ENCODE measurements at places on chromosomes 6 and 20.
A peak's percentile ranks its signal among the peaks of the same experiment; 100 is the strongest.

GRCh38 chr6:33628401-33628964 is 7.4 kb downstream of the ITPR3 start:
- DNase-seq: no peak

GRCh38 chr20:17969278-17969883 is 563 bp downstream of the MGME1 start:
- DNase-seq: peak; percentile 55

DNA sequence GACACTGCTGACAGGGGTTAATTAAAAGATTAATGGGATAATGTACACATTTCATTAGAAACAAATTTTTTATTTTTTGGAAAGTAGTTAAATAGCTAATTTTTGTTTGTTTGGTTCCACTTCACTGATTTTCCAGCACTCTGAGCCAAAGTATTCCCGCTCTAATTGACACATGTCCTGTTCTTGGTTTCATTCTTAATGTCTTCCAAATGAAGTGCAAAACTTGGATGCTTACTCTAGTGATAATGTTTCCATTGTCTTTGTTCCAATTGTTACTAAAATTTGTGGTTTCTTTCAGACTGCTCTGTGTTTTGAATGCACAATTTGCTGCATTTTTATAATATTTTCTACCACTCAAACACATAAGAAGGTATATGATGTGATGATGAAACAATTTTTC is 794.3 kb downstream of the PHF3 start:
- DNase-seq: no peak

DNA sequence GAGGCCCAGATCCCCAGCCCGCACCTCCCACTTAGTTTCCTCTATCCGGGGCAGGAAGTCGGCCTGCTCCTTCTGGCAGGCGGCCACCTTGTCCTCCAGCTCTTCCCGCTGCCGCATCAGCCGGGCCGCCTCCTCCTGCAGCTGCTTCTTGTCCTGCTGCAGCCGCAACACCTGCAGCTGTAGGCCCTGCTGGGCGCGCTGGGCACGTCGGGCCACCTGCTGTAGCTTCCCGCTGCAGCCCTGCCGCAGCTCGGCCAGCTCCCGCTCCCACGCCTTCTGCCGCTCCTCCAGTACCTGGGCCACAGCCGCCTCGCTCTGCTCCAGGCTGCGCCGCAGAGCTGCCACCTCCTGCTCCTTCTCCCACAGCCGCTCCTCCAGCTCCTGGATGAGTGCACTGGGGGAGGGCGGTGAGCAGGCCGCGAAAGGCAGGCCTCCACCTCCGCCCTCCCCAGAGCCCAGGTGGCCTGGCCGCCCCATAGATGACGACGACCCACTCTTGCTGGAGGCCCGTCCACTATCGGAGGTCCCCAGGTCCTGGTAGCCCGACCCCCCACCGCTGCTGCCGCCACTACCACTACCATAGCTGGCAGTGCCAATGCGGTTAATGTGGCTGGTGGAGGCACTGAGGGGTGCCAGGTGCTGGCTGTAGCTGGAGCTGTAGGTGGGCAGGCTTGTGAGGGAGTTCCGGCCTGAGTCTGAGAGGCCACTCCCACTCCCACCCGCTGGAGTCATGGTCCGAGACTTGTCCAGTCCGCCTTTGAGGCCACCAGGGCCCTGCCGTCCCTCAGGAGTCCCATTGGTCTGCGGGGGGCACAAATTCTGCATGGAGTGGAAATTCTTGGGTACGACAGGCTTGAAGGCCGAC is 6.0 kb upstream of the FASTKD5 start:
- no peak for DNase-seq

- DNase-seq: no peak
These were observed 76.9 kb downstream of the NCOA3 start for GRCh38 chr20:47578543-47578942.

DNA sequence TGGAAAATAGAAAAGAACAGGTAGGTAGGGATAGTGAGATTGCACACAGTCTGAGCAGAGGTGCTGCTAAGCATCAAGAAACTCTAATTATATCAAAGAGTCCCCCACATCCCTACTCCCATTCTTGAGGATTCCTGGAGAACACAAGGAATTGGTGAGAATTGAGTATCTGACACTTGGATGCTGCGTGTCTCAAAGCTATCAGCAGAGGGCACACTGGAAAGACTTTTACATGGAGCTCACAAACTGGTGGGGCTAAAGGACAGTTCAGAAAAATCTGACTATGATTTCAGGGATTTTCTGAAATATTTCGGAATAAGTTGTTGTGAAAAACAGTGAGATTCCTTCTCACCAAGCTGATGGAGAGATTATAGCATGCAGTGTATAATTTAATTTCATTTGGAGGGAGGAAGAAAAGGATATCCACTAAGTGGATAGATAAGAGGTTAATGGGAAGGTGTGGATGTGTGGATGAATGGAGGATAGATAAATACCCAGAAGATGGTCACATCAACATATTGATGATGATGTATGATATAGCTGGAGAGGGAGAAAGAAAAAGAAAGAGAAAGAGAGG is 215.4 kb upstream of the DEFB112 start:
- no peak for DNase-seq

DNA sequence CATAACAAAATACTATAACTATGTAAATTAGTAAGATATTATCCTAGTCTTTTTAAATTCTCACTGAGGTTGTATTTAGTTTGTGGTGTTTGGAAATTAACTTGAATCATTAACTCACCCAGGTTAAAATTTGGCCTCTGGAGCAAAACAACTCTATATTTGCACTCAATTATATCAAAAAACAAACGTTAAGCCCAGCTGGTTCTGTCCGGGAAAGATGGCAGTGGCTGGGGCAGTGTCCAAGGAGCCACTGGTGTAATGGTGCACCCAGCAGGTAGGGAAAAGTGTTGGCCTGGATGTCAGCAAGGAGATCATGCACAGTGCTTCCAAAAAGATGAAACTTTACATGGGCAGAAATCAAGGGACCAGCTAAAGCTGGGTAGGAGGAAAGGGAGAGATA is 285.3 kb upstream of the CITED2 start:
- DNase-seq: no peak

GRCh38 chr6:111628142-111628850 is 22.6 kb upstream of the TRAF3IP2 start:
- no peak for DNase-seq

- DNase-seq: no peak
These were observed 54.7 kb upstream of the SYNJ2 start for GRCh38 chr6:157927011-157927410.

GRCh38 chr6:159490298-159490937 is 202.6 kb downstream of the SOD2 start:
- no peak for DNase-seq

DNA sequence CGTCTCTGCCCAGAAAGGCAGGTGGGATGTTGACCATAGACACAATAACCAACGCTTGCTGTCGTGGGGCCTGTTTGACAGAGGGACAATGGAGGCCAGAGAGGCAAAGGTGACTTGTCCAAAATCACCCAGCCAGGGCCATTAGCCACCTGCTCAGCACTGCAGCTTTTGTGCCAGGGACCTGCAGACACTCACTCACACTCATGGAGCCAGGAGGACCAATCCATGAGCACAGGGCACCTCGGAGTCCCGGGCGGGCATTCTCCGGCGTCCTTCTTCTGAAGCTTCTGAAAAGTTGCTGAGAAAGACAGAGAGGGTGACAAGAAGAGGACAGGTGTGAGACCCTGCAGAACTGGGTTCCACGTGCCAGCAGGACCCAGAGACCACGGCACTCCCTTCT is 45.4 kb upstream of the SLCO4A1 start:
- no peak for DNase-seq

- DNase-seq: no peak
These were observed 20.5 kb downstream of the RFPL4B start for GRCh38 chr6:112367628-112368027.

- DNase-seq: no peak
These were observed 183.7 kb upstream of the JAG1 start for GRCh38 chr20:10857352-10858070.

GRCh38 chr20:59081036-59081435 is 38.5 kb upstream of the PRELID3B start:
- DNase-seq: no peak

DNA sequence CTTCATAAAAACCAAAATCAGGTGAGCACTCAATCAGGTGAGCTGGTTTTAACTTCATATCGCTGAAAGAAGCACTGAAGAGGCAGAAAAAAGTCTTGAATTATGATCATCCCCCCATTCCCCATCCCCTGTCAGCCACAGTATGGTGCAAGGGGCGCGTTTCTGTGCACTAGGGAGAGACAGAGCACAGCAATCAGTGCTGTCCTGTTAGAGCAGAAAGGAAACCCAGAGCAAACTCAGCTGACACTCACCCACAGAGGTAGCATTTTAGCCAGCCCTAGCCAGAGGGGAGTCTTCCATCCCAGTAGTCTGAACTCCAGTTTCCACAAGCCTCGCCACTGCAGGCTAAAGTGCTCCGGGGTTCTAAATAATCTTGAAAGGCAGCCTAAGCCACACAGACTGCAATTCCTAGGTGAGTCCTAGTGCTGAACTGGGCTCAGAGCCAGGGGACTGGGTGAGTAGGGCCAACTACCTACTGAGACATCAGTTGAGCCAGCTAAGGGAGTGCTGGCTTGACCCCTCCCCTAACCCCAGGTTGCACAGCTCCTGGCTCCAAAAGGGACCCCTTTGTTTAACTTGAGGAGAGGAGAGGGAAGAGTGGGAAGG is 1352.6 kb upstream of the GJE1 start:
- no peak for DNase-seq

DNA sequence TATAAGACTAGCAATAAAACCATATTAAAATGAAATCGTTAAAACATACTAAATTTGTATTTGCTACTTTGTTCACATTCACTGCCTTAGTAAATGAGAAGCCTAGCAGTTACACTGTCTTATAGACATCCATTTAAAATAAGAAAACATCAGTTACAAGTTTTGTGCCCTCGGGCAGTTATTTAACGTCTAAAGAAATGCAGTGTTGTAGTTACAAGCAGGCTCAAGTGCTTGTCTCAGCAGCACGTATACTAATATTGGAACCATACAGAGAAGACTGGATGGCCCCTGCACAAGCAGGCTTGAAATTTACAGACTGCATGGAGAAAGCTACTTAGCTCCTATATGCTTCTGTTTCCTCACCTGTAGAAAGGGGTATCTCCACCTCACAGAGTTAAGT is 93.1 kb downstream of the HACE1 start:
- no peak for DNase-seq

DNA sequence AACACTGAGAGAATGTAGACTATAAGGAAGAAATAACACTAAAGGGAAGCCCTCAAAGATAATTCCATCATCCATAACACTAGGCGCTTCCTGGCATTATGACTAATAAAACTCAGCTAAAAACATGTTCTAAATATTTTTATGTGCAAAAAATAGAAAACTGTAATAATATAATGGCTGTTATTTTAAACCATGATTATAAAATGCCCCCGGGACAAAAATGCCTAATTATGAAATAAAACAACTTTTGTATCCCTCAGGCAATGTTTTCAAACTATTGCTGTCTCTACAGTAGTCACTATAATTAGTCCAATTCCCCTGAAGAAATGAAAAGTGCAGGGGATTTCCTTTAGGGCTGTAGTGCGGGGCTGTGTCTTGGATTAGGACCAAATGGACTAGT is 242.4 kb downstream of the RNF144B start:
- DNase-seq: no peak

DNA sequence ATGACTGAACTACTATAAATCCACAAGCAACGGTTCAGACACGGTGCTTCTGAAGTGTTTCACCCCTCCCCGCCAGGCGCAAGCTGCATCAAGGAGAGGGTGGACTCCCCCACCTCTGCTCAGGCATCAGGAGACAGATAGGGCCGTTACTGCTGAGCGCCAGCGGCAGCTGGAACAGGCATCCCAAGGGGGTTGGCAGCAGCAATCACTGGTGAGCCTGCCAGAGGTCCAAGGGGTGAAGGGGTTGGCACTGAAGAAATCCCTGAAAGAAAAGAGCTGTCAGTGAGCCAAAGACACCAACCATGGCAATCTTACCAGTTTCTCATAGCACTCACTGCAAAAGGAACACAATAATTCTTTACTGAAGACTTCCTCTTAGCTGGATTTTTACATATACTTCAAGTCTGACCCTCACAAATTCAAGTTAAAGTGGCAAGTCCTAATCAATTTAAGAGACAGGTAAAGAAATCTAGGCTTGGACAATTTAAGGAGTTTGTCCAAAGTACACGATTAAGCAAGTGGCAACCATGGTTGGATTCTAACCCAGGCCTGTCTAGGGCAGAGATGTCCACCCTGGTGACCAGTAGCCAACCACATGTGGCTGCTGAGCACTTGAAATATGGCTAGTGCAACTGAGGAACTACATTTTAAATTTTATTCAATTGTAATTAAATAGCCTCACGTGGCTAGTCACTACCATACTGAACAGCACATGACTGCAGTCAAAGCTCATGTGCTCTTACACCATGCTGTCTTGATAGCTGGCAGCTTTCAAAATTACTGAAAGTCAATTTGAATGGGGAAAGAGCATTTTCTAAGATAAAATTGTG is 21.7 kb upstream of the TBC1D20 start:
- no peak for DNase-seq

- DNase-seq: no peak
These were observed 815.5 kb upstream of the SLC35B3 start for GRCh38 chr6:9250852-9251251.

GRCh38 chr6:170269846-170270541 is 20.9 kb downstream of the DLL1 start:
- DNase-seq: no peak

GRCh38 chr6:7050872-7051779 is 56.6 kb upstream of the RREB1 start:
- peak; percentile 41 for DNase-seq

GRCh38 chr6:35296931-35297600 is 552 bp upstream of the DEF6 start:
- no peak for DNase-seq

- peak; percentile 40 for DNase-seq
These were observed 826 bp upstream of the PYGB start for GRCh38 chr20:25247000-25247517.

DNA sequence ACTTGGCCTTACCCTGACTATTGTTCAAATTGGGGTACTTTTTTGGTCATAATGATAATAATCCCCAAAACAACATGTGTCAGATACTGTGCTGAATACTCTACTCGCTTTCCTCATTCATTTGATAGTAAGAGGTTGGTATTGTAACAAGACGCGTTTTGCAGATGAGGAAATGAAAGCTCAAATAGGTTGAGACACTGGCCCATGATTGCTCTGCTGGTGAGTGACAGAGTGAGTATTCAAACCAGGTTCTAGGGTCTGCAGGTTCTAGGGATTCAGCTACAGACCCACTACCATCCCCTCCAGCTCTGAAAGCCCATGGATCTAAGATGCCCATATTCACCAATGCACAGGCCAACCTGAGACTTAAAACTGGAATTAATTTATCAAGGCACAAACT is 1.3 kb upstream of the ENPP4 start:
- DNase-seq: no peak

- DNase-seq: no peak
These were observed 8.4 kb upstream of the MAPK13 start for GRCh38 chr6:36121787-36122494.

DNA sequence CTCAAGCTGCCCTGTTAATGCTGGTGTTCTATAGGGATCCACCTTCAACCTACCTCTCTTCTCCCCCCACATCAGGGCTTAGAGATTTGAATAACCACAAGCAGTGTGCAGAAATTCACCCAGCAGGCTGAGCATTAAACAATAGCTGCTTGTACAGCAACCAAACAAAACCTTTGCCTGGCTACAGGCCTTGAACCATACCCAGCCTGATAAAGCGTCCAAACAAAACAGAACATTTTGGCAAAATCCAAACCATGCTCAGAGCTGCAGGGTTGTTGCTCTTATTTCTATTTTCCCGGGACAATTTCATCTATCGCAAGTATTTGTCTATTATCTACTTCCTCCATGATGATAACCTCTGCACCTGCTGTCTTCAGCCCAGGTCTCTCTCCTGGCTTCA is 142.3 kb downstream of the UNC5CL start:
- DNase-seq: no peak

Measured in HAP-1 (cell line).